ENCODE measurements at places on chromosomes 2 and 18.

DNA sequence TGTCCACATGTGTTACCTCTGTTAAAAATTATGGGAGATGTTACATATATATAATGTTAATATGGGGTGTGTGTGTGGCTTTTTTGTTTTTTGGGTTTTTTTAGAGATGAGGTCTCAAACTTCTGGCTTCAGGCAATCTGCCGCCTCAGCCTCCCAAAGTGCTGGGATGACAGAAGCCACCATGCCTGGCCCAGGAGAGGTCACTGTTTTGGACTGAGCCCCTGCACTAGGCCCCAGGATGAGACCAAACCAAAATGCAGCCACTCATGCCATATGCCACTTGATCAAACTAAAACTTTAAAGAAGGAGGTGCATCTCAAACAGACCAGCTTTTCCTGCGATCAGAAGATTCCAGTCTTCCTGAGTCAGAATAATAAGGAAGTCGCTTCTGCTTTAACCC is 2.5 kb downstream of the ADI1 start:
- no peak for DNase-seq

DNA sequence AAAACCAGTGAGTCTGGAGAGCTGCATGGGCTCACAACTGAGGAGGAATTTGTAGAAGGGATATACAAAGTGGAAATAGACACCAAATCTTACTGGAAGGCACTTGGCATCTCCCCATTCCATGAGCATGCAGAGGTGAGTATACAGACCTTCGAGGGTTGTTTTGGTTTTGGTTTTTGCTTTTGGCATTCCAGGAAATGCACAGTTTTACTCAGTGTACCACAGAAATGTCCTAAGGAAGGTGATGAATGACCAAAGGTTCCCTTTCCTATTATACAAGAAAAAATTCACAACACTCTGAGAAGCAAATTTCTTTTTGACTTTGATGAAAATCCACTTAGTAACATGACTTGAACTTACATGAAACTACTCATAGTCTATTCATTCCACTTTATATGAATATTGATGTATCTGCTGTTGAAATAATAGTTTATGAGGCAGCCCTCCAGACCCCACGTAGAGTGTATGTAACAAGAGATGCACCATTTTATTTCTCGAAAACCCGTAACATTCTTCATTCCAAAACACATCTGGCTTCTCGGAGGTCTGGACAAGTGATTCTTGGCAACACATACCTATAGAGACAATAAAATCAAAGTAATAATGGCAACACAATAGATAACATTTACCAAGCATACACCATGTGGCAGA is 3.6 kb downstream of the TTR start:
- DNase-seq, result no peak

GRCh38 chr2:44817256-44817655 is 124.2 kb upstream of the SIX3 start:
- DNase-seq, result no peak

- peak; percentile 47 for DNase-seq
Measured at GRCh38 chr2:104758199-104758620, 95.7 kb upstream of the POU3F3 start.

GRCh38 chr2:101500180-101500579 is 25.3 kb upstream of the RFX8 start:
- DNase-seq, result peak; percentile 50

Data from fibroblast of gingiva (primary cell).